ENCODE measurements at places on chromosomes 5 and 9.

DNA sequence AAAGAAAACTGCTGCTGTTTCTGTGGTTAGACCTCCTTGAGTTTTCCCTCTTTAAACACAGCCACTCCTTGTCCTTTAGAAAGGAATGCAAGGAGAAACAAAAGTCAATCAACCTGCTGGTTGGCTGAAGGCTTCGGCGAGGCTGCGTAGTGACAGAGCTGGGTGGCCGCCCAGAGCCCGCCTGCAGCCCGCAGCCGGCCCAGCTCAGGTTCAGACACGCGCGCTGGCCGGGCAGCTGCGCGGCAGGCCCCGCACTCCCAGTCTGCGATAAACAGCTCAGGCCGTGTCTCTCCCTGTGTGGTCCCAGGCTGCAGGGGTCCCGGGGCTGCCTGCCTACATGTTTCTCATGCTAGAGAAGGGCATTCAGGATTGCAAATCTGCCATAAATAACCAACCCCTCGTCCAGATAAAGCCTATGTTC lies 115.4 kb downstream of the HSD17B3 start:
- ATAC-seq, result peak; percentile 71

- no peak for ATAC-seq
Measured at GRCh38 chr5:138103319-138103637, 19.4 kb downstream of the WNT8A start.

DNA sequence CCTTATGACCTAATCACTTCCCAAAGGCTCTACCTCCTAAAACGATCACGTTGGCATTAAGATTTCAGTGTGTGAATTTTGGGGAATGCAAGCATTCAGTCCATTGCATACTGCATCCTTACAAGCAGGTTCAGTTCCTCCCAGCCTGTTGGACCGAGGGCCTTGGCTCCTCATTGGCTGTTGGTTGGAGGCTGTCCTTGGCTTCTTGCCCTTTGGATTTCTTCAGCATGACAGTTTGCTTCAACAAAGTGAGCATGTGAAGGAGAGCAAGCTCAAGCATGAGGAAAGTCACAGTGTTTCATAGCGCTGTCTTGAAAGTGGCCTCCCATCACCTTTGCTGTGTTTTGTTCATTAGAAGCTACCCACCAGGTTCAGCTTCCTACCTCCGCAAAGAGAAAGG lies 109.5 kb downstream of the GADD45G start:
- ATAC-seq, result peak; percentile 40

DNA sequence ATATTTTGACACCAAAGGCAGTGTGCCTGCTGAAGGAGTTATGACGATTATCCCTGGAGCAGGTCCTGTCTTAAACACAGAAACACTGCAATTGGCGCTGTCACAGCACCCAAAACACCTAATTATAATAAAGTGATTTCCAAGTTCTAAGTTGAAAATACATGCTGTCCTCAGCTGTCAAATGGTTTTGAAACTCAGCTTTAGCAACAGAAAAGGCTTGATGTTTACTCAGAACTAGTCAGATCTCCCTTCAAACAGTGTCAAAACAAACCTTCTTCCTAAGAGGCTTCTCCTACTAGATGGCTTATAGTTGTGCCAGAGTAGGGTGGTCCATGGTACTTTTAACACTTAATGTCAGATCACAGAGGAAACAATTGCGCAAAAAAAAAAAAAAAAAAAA lies 87.2 kb upstream of the IRX1 start:
- no peak for ATAC-seq

DNA sequence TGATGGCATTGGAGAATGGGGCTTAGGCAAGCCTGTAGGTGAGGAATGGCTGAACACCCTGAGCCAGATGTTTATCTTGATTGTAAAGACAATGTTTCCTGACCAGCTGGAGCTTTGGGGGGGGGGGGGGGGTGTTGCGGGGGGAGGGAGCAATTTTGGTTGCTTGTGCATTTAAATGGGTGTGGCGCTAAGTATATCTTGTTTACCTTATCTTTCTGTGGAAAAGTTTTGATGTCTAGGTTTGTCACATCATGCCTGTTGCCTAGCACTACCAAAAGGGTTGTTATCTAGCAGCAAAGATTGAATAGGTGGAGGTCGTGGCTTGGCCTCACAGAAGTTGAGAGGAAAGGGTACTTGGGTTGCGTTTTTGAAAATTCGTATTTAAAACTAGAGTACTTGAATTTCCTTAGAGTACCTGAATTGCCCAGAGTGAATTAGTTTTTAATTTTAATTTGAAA lies 1.3 kb downstream of the SMAD5 start:
- no peak for ATAC-seq

- no peak for ATAC-seq
Measured at GRCh38 chr9:137448602-137448962, 7.4 kb upstream of the ENTPD8 start.

GRCh38 chr5:41927604-41928003 lies 2.5 kb downstream of the FBXO4 start:
- no peak for ATAC-seq

DNA sequence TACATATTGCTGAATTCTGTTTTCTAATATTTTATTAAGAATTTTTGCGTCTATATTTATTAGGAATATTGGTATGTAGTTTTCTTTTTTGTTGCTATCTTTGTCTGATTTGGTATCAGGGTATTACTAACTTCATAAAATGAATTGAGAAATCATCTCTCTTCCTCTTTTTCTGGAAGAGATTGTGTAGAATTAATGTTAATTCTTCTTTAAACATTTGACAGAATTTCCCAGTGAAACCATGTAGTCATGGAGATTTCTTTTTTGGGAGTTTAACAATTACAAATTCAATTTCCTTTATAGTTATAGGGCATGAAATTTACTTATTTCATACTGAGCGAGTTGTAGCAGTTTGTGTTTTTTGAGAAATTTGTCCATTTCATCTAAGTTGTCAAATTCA lies 3.3 kb upstream of the FAM170A start:
- ATAC-seq, result no peak

DNA sequence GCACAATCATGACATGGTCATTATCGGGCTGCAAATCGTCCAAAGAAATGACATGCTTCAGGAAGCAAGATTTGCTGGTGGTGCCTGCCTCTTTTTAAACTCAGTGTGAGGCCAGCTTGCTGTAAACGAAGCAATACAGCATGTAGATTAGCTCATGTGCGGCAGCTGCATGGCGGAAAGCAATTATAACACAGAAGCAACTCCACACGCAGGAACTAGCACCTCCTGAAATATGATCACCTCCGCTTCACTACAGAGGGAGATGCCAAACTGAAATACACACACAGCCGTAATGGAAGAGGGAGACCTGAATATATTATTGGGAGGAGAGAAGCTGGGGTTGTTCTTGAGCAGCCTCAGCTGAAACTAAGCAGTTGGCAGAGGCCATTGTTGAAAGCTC lies 312.5 kb downstream of the PSAT1 start:
- ATAC-seq, result no peak

DNA sequence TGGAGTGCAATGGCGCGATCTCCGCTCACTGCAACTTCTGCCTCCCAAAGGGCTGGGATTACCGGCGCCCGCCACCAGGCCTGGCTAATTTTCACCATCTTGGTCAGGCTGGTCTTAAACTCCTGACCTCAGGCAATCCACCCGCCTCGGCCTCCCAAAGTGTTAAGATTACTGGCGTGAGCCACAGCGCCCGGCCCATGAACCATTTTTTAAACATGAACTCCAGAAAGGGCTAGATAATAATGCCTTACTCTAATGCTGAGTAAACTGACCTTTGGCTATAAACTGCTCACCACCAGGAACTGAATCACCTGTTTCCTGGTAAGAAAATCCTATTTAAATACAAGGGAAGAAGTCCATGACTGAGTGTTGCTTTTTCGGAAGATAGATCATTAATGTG lies 23.2 kb upstream of the DAB2 start:
- no peak for ATAC-seq

All from gastroesophageal sphincter (tissue), 4 donors.